ENCODE measurements at places on chromosomes 4 and X.

DNA sequence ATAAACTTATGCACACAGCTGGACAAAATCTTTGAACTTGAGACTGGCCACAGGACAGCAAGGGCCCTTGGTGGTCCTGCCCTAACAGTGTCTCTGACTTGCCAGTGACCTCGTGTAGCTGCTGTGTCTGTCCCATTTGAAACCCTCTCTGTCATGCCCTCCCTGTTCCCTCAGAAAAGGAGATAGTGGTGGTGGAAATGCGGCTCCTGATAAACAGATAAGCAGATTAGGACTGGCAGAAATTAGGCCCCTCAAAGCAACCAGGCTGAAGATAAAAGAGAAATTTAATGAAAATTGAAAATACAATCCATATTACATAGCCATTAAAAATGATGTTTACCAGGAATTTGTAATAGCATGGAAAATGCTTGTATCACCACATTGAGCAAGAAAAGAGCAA, 136.6 kb upstream of the ATP6AP2 start:
- DNase-seq, result no peak

- no peak for DNase-seq
These were observed 908 bp downstream of the PCDH10 start for GRCh38 chr4:133149932-133150471.

GRCh38 chr4:147453561-147454141, 27.2 kb upstream of the EDNRA start:
- no peak for DNase-seq

GRCh38 chrX:154607370-154607769, 11.7 kb downstream of the CTAG1B start:
- DNase-seq, result no peak

DNA sequence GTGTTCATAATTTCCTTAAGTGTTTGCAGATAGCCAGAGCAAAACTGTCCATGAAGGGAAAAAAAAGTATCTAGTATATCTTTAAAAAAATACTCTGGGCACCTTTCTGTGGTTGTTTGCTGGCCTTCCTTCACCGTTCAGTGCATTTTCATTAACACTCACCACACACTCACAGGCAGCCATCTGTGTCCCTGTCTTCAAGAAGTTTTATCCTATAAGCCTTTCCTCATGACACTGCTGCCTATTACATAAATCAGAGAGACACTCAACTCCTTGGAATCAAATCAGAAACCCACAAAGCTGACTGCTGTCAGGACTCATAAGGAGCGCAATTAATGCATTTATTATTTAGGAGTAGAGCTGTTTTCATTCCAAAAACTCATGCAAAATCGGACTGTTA, 1720.2 kb downstream of the PCDH7 start:
- no peak for DNase-seq

DNA sequence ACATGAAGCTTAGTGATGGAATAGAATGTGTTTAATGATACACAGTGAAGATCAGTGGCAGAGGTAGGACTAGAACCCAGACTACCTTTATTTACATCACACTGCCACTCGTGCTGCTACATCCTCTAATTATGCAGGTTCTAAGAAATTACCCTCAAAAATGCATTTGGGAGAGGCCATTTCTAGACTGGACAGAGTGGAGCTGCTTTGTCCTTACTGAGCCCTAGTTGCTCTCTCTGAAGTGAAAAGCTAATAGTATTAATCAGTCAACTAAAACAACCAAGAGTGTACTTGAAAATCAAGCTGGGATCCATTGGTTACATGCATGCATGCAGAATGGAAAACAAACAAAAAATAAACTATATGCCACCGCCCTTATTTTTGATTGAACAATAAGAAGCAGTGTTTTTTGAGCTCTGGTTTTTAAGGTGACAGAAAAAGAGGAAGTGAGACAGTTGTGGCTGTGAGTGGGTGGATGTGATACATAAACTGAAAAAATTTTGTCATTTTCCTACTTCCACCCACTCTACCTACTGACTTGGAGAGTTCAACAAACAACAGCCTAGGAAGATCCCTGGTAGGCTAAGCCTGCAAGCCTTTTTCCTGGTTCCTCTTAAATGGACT, 6.8 kb upstream of the VSIG4 start:
- no peak for DNase-seq

DNA sequence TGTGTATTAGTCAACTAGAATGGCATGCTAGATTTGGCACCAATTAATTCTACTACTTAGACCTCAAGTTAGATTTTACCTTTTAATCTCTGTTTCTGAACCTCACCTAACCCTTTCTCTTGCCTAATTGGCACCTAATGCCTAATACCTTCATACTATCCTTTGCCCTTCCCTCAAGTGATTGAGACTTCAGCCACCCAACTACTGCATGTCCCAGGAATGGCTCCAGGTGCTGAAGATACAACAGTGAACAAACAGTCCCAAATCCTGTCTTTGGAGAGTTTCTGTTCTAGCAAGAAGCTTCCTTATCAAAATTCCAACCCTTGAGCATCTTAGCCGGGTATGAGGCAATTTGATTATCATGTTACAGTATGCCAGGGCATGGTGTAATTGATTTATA, 139.9 kb downstream of the CPE start:
- no peak for DNase-seq

DNA sequence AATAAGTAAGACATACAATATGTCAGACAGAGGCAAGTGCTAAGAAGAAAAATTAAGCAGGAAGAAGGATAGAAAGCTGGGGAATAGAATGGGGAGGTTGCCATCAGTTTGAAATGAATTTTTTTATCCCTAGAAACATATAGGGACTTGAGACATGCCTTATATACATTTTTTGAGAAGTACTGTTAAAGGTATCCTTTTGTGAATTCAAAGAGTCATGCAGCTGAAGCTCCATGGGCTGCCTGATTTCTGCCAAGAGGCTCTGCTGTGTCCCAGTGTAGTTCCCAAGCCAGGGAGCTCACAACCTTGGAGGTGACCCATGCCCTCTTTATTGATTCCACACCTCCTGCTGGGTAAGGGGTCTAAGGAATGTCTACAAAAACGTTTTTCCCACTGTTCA, 564.6 kb upstream of the DIPK2B start:
- DNase-seq, result no peak

GRCh38 chrX:43718956-43719355, 62.9 kb downstream of the MAOA start:
- DNase-seq, result no peak

DNA sequence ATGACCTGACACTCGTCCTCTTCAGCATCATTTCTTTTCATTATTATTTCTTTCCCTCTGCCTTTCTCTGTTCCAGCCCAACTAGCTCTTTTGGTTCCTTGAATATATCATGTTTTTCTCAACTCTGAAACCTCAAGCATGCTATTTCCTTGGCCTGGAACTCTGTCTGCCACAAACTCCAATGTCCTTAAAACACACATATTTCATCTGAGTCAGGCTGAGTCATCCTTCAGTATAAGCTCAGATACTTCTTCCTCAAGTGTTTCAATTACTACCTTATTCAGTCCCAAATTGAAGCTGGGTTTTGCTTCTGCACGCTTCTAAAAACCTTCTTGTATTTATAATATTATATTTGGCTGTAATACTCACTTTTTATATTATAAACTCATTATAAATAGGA, 424.2 kb downstream of the PDGFC start:
- no peak for DNase-seq

- DNase-seq, result no peak
These were observed 68.4 kb downstream of the PSAPL1 start for GRCh38 chr4:7366180-7366945.

DNA sequence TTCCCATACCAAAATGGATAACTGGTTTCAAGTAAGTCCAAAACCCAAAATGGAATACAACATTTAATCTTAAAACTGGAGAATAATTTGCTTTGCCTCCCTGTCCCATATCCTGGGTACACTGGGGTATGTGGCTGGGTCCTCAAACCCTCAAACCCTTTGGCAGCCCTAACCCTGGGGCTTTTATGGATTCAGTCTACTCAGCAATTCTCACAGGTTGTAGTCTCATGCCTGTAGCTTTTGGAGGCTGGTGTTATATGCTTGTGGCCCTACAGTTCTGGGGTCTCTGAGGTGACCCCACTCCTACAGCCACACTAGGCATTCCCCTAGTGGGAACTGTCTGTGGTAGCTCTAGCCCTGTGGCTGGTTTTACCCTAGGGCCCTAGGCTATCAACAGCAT, 110.5 kb upstream of the NRK start:
- no peak for DNase-seq

DNA sequence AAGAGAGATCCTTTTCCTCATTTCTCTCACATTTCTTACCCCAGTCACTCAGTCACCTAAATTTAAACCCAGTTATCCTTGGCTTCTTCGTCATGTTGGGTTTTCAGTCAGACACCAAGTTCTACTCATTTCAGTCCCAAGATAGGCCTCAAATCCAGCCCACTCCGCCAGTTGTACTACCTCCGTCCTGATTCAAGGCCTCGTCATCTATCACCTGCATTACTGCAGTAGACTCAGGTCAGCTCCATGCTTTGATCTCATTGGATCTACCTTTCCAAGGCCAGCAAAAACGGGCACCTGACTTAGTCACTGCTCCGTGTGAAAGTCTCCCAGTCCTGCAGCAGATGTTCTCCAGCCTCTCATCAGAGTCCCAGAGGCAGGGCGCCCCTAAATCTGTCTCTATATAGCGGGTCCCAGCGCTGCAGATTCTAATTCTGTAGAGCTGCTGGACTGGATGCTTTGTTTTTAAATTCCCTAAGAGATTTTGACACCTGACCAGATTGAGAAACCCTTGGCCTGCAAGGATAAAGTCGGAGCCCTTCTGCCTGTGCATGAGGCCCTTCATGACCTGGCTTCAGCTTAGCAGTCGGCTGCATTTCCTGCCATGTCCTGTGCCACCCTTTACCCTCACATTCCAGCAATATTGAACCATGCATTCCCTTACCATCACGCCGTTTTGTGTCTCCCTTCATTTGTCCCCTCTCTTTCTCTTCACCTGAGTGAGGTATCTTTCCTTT, 53.7 kb downstream of the ZFX start:
- DNase-seq, result no peak

DNA sequence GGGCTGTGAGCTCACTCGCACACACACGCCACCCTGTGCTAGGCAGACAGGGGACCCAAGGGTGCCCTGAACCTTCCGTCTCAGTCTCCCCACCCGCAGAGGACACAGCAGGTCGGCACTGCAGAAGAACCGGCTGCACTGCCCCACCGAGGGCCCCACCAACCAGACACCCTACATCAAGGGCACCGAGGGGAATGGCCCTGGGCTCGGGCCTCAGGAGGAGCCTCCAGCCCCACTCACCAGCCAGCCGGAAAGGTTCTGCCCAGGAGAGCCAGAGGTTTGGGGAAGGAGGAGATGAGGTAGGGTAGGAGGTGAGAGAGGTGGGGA, 45.9 kb downstream of the FAM53A start:
- no peak for DNase-seq

DNA sequence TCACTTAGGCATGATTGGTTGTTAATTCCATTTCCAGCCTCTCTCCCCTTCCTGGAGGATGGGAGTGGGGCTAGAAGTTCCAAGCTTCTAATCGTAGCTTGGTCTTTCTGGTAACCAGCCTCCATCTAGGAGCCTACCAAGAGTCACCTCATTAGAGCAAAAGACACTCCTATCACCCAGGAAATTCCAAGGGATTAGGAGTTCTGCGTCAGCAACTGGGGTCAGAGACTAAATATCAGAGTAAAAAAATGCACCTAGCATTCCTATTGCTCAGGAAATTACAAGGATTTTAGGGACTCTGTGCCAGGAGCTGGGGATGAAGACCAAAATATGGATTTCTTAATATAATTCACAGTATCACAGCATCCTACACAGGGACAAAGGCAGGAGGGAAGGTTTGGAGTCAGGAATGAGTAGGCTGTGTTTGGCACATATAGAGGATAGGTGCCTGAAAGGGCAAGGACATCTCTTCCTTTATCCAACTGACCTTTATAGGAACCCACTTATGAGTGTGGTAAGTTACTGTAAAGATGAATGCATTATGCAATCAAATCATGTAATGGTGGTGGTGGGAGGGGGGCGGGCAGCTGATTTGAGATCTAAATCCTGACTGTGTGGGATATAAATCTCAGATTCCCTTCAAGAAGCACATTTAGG, 30.5 kb upstream of the LIMCH1 start:
- DNase-seq, result no peak

GRCh38 chr4:168648929-168649328, 152.1 kb downstream of the PALLD start:
- no peak for DNase-seq

DNA sequence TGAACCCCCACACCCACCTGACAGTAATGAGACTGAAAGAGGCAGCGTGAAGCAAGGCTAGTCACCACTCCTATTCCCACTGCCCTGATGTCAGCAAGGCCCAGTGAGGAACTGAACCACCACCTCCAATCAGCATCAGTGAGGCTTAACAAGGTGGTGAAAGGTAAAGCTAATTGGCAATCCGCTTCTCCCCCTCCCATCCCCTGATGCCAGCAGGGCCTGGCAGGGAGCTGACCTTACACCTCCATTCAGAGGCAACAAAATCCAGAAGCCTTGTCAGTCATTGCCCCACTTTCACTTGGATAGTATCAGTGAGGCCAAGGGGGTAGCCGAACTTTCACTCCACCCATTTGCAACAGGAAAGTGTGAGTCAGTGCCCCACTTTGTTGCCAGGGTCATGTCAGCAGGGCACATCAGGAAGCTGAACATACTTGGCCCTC, 60.8 kb downstream of the AWAT2 start:
- DNase-seq, result no peak

DNA sequence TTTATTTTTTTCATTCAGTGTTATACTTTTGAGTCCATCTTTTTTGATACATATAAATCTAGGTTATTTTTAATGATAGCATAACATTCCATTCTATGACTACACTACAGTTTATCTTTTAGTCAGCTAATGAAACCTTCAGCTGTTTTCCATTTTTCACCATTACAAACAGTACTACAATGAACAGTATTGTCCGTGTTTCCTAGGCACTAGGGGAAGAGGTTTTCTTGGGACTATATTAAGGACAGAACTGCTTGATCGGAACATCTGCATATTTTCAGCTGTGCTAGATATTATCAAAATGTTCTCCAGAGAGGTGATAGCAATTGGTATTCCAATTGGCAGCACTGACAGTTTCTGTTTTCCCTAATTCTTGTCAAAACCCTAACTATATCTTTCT, 44.3 kb upstream of the HCCS start:
- no peak for DNase-seq

GRCh38 chr4:24966076-24966475, 53.2 kb upstream of the CCDC149 start:
- no peak for DNase-seq
